ENCODE measurements at places on chromosomes 7 and 10.

GRCh38 chr7:66933469-66933868 is 12.4 kb downstream of the TMEM248 start:
- no peak for DNase-seq

DNA sequence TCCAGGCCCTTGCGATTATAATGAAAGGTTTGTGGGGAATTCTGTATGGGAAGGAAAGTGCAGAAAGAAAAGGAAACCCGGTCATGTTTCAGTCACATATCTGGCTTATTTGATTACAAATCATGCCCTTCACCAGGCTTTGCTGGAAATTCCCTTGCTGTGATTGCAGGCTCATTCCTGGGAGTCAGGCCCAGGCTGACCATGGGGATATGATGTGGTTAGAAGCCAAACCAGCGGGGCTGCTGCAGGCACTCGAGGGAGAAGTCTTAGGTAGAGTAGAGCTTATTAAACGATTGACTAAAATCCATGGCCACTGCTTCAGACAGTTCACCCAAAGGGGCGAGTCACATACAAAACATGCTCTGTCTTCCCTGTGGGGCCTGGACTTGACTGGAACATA is 16.2 kb downstream of the PKD1L1 start:
- DNase-seq, result no peak

DNA sequence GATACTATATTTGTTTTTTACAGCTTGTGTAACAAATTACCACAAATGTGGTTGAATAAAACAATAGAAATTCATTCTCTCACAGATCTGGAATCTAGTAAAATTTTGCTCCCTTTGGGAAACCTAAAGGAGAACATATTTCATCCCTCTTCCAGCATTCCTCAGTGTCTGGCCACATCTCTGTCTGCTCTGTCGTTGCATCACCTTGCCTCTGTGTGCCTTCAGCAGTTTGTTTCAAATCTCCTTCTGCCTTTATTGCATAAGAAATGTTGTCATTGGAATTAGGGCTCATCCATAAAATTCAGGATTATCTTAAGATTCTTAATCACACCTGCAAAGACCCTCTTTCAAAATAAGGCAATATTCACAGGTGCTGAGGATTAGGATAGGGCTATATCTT is 14.5 kb downstream of the OR2A14 start:
- DNase-seq, result no peak

GRCh38 chr10:77771450-77771849 is 133.8 kb upstream of the KCNMA1 start:
- DNase-seq, result no peak

DNA sequence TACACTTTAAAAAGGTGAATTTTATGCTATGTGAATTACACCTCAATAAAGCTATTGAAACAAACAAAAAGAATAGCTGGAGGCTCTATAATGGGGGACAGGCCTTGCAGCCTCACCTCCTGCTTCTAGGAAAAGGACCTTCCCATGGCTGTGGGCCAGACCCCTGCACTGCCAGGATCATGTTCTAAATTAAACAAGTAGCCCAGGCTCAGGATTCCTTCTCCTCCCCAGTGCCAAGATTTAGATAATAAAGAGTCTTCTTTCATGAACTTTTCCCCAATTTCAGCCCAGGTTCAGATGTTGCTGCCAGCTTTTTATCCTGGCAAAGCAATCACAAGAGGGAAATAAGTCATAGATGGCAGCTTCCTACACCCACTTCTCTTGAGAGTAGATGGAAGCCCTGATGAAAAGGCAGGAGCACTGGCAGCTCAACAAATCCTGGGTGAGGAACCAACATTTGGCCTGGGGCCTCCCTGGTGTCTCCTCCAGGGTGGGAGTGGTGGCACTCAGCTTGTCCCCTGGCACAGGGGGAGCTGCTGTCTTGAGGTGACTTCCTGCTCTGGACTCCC is 22.2 kb upstream of the CAMK2B start:
- DNase-seq, result no peak

DNA sequence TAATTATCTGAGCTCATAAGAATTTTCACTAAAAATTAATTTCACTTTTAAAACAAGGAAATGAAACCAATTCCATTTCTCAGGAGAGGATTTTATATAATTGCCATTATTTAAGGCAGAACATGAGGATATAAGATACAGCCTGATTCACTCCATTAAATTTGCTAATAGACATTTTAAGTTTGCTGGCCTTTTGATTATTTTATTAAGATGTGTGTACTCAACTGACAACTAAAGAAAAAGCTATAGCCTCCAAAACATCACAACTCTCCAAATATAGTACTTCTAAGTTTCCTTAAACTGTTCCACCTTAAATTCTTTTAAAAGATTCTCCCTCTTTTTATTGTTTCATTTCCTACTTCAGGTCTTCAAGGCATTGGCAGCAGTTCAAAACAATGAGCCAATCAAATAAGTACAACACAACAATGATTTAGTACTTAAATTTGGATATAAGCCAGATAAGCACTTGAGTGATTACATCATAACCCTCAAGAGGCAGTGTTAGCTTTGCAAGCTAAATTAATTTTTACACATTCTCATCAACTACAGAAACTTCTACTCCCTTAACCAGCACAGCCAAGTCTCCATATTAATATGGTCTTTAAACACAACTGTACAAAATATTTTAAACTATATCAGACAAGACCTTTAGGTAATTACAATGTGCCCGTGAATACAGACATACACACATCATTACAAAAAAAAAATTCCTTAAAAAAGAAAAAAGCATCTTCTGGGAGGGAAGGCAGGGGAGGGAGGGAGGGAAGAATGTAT is 121.8 kb downstream of the KMT2C start:
- no peak for DNase-seq

DNA sequence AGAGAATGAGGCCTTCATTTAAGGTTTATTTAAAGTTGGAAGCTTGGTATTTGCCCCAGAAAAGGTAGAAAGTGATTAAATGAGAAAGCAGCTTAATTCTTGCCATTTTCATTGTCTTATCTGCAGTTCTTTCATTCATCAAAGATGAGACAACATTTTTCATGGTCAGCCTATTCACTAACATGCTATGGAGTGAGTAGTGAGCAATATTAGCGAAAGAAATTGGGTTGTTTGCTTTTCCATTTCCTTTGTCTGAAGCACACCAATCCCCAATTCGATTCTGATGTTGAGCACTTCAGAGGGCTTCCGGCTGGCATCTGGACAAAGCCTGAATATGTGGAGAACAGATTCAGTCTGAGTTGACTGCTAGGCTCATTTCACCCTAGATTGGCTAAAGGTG is 317.2 kb downstream of the BBS9 start:
- DNase-seq, result no peak

GRCh38 chr7:124697746-124698145 is 67.8 kb downstream of the GPR37 start:
- DNase-seq, result no peak

DNA sequence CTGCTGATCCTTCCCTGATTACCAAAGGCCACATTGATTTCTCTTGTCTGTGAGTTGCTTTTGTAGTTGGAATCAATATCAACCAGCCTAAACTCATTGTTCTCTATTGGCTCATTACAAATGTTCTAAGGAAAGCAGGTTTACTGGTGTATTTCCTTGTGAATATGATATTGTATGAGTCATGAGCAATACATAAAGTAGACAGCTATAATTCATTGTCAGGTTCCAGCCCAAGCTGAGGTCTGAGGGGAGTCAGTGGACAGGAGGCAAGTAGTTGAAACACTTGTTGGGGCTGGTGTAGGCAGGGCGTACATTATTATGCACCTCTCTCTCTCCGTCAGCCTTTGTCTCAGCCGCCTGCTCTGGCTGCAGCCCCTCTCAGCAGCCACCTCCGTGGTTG is 451.7 kb downstream of the IPMK start:
- no peak for DNase-seq

GRCh38 chr10:100391163-100392002 is 44.4 kb downstream of the SCD start:
- DNase-seq, result peak; percentile 25

- DNase-seq, result no peak
Observed at GRCh38 chr10:35690534-35690933, 48.4 kb upstream of the FZD8 start.

DNA sequence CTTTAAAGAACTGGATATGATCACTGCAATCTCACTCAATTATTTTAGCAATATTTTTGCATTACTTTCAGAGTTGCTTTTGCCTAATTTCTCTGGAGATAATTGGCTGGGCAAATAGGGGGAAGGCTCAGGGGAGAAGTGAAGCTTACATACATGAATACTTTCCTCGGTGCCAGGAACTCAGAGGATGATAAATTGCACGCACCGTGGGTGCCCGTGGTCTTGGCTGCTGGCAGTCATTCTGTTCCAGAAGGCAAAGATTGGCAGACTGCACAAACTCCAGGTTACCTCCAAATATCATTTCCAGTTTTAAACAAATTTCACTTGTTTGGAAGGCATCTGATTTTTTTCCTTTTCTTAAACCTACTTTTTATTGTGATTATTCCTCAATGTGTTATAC is 197.8 kb upstream of the TMEM72 start:
- no peak for DNase-seq

GRCh38 chr7:81956520-81956919 is 186.7 kb upstream of the HGF start:
- no peak for DNase-seq

DNA sequence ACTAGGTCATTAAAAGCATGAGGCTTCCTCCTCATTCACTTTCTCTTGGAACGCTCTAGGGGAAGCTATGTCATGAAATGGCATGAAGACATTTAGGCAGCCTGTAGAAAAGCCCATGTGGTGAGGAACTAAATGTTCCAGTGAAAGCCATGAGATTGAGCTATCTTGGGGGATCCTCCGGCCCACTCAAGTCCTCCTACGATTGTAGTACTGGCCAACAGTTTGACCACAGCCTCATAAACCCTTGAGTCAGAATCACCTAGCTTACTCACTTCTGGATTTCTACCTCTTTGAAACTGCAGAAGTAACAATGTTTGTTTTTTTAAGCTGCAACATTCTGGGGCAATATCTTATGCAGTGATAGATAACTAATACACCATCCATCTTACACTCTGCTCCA is 605.1 kb downstream of the SORCS1 start:
- no peak for DNase-seq
